Right forelimb (tissue), 1 donor: ENCODE measurements at places on chromosomes 5 and 9.

- DNase-seq = no peak
Observed at GRCh38 chr5:143239882-143240518, 163.5 kb downstream of the NR3C1 start.

GRCh38 chr9:5510360-5510931, at the start of gene PDCD1LG2:
TSS of gene PDCD1LG2 (plus strand) at chr9:5510531. CDS start at chr9:5522547, 12,016 bp downstream.
- DNase-seq = no peak

DNA sequence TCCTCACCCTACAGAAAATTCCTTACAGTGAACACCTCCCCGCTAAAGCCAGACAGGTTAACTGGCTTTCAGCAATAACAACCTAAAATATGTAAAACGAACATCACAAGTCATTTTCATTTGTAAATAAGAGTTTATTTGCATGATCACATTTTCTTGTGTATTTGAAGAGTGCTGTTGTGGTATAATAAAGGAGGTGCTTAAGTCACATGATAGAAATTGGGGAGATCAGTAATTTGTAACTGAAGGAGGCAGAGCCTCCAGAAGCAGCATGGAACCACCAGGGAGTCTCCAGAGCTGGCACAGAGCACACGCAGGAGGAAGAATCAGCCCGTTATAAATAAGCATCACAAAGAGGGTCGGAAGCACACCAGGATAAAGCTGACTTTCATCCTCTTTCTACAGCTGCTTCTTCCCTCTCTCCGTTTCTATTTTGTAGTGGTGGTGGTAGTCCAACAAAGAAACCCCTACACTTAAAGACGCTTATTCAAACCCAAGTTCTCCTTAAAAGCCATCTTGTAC, 210.6 kb downstream of the MAPKAP1 start:
- no peak for DNase-seq

DNA sequence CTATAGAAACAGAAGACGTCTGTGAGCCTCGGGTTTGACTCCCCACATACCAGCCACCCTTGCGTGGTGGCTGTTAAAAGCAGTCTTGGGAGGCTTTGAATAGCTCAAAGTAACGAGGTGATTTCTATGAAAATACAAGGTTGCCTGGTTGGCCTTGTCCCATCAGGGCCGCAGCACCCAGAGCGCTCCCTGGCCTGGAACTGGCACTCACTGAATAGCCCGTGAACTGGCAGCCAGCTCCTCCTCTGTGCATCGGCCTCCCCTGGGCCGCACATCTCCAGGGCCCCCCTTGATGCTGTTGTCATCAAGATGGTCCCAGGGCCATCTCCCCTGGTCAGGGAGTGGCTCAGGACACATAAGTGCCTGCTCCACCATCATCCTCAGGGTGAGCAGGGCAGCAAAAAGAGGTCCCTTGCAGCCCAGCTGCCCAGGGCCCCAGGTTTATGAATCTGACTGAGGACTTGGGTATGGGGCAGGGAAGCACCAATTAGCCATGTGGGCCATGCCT, 144.6 kb upstream of the PPP1R26 start:
- DNase-seq = peak; percentile 20

- no peak for DNase-seq
Observed at GRCh38 chr9:74282526-74283253, 214.4 kb upstream of the RORB start.

- no peak for DNase-seq
Observed at GRCh38 chr5:73160239-73160671, 12.7 kb upstream of the TMEM174 start.

DNA sequence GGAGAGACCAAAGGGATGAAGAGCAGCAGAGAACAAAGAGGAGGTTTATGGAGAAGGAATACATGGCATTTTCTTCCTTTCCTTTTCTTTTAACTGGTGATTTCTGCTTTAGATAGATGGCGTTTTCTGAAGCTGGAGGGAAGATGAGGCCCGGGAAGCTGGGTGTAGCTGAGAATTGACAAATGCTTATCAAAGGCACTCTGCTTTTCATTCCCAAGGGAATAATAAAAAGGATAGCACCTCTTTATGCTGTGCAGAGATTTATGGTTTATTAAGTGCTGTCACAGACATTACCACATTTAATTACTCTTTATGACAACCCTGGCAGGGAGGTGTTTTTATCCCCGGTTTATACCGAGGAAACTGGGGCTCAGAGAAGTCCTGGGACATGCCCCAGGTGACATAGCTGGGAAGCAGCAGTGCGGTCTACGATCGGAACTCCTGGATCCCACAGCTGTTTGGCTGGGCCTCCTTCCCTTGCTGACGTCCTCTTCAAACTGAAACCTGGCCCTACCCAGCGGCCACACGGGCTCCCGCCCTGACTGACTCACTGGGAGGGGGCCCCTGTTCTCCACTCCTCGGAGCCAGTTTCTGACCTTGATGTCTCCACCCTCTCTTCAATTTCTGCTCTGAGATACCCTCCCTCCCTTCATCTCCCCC, 8.2 kb upstream of the EPB41L4B start:
- peak; percentile 81 for DNase-seq

- DNase-seq = no peak
Observed at GRCh38 chr5:81006947-81007636, 46.9 kb downstream of the RASGRF2 start.

GRCh38 chr9:136204838-136205706, at the start of gene LHX3:
TSS of gene LHX3 (minus strand) at chr9:136205128. CDS start at chr9:136205012, 116 bp downstream.
- peak; percentile 63 for DNase-seq

GRCh38 chr9:95213117-95213516, 104.4 kb downstream of the FANCC start:
- no peak for DNase-seq

GRCh38 chr5:52898961-52899680, 90.0 kb upstream of the ITGA2 start:
- DNase-seq = no peak

GRCh38 chr5:169268019-169268418, 32.9 kb downstream of the SLIT3 start:
- DNase-seq = no peak

DNA sequence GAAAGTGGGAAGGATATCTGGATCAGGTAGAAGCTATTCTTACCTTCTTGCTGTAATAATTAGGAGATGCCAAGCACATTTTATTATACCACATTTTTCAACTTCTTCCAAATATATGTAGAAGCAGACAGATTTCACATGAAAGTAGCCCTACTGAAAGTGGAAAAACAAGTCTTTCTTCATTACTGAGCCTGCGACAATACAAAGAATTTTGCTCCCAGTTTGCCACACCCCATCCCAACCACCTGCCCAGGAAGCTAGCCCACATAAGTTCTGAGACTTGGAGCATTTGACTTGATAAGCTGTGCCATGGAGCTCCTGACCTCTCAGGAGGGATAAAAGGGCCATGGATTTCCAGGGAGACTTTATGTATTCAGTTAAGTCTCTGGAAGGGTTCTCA, 249.1 kb upstream of the ADCY2 start:
- no peak for DNase-seq

DNA sequence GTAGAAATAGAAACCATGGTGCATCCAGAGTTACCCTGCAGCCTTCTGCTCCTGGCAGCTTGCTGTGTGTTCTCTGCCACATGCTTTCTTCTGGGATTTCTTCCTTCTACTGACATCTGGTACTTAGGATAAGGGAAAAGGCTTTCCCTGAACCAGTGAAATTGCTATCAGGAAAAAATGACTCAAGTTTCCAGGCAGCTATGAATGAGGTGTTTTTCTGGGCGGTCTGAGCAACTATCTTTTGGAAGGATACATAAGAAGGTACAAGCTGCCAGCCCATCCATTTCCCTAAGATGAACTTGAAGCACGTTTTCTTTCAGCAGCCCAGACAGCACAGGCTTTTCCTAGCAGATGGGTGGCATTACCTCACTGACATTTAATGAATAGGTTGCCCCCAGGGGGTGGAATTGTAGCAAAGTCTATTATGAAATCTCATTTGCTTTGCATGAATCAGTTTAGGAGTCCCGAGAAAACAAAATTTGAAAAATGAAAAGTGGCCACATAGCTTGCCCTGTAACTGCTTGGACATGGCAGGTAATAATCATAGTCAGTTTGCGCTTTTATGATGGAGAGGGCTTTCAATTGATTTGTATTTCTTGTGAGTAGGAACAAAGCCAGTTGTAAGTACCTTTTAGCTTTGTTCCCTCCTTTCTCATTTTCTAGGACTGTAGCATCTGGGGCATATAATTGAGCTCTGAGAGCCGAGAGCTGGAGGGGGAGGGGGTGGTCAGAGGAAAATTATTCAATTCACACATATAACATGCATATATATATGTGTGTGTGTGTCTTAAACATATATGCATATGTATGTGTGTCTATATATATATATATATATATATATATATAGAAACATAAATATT, 108.5 kb downstream of the C9orf152 start:
- no peak for DNase-seq

GRCh38 chr5:14958188-14958587, 86.6 kb upstream of the ANKH start:
- no peak for DNase-seq

- no peak for DNase-seq
Observed at GRCh38 chr5:149217096-149217802, 54.4 kb upstream of the AFAP1L1 start.

- DNase-seq = no peak
Observed at GRCh38 chr9:130239741-130240241, 25.8 kb upstream of the HMCN2 start.

DNA sequence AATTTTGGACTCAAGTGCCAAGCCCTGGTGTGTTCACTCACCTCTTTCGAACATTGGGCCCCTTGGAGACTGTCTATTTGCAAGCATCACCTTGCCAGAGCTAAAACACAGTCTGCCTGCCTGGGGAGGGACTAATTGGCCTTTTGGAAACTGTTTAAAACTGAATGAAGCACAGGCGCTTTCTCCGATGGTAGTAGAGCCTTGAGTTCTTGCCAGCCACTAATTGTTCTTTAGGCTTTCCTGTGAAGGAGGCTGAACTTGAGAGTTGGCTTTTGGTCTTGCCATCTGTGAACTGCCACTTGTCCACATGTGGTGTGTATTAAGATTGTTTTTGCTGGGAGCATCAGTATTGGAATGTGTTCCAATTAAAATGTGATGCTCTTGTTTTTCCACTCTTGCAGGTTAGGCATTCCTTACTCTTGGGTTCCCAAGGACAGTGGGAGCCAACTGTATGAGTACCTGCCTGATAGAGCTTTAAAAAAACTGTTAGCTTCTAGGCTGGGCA, 26.0 kb downstream of the GARNL3 start:
- no peak for DNase-seq

GRCh38 chr9:78486661-78487060, 189.7 kb downstream of the PSAT1 start:
- no peak for DNase-seq
